A549 (cell line): ENCODE measurements at places on chromosomes 1 and 21. TPM values are rescaled to one million over a fixed set of nuclear protein-coding genes. Genes with fewer than 3 reads are reported as not detected.
A peak's percentile ranks its signal among the peaks of the same experiment; 100 is the strongest.

DNA sequence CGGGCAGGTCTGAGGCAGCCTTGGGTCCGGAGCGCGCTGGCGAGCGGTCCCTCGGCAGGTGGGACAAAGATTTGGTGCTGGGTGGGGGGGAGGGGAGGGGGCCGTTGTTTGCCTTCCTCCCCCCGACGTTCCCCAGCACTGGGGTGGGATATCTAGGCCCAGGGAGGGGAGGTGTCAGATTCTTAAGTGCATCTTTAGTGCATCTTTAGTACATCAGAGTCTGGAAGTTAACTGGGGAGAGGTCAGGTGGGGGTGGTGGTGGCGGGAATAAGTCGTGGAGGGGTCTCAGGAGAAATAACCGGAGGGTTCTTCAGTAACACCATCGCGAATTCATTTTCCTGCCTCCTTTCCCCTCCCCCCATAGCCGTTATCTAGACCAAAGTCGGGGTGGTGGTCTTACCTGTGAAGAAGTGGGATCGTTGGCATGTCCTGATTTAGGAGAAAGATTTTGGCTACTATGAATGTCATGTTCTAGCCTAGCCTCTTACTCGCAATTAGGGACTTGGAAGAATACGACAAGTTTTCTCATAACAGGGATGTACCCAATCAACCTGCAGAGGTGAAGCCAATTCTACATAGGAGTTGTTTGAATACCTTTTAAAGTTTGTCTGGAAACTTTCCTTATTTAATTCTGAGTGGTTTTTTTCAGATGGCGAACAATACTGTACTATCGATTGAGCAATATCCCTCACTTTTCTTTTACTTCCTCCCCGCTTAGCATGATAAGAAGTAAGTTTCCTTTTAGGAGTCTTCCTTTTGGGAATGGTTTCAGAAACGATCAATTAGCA lies 886 bp downstream of the ZMYM4 start:
- no peak for DNase-seq

DNA sequence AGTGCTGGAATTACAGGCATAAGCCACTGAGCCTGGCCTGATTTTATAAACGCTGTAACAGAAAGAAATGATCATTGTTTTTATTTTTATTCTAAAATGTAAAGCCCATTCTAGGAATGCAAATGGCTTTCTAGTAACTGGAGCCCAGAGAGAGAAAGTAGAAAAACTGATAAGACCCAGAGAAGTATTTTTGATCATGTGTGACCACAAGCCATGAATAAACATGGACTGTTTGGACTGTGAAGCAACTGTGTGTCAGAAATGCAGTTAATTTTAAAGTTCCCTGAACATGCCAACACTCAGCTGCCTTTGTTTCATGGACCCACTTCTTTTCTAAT lies 39.7 kb downstream of the EIF2B3 start:
- no peak for DNase-seq

DNA sequence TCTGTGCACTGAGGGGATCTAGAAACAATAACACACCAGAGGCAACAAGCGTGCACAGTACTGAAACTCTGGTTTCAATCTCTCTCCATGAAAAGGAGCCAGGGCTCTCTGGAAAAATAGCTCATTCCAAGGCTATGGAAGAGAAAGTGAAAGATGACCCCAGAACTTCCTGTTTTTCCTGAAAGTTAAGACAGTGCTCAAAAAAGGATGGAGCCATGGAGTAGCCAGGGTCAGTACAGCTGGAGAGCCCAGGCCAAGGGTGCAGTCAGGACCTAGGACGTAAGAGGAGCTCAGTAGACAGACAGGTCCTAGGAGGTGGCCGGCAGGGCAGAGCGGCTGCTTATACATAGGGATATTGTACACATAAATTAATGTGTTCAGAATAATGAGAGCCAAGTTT lies 19.1 kb downstream of the NOL9 start:
- DNase-seq, result no peak

DNA sequence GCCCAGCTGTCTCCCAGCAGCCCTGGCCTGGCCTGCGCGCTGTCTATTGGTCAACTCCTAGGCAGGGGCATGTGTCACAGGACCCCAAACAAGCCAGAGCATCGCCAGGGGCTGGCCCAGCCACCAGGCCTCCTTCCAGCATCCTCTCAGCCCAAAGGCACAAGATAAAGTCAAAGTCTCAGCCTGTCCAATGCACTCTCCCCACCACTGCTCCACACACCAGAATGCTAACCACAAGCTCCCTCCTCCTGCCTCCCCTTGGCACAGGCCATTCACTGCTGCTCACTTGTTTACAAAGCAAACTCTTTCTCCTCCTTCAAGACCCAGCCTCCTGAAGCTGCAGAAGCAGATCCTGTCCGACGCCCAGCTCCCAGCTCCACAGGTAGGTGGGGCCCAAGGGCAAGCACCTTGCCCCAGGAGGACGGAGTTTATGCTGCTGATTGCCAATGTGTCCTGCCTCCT lies 133.4 kb downstream of the DMRTB1 start:
- peak; percentile 10 for DNase-seq

DNA sequence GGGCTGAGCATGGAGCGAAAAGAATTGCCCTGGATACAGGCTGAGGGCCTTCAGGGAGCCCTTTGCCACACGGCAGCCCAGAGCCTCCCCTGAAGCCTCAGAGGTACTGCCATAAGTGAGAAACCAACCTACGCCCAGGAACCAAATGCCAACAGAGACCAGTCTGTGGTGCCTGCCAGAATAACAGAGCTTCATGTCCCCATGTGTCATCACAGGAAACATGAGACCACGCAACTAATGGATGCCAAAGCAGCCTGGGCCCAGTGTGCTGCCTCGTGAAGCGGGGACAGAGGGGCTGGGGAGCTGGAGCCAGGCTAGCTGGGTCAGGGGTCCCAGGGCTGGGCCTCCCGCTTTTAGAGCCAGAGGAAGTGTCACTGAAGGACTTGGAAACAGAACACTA lies 18.7 kb upstream of the STUM start:
- DNase-seq, result no peak

- DNase-seq, result no peak
These were observed 52.6 kb downstream of the LAMC1 start for GRCh38 chr1:183075861-183076260.

- DNase-seq, result no peak
These were observed 24.3 kb upstream of the TMEM39B start for GRCh38 chr1:32048440-32048839.

DNA sequence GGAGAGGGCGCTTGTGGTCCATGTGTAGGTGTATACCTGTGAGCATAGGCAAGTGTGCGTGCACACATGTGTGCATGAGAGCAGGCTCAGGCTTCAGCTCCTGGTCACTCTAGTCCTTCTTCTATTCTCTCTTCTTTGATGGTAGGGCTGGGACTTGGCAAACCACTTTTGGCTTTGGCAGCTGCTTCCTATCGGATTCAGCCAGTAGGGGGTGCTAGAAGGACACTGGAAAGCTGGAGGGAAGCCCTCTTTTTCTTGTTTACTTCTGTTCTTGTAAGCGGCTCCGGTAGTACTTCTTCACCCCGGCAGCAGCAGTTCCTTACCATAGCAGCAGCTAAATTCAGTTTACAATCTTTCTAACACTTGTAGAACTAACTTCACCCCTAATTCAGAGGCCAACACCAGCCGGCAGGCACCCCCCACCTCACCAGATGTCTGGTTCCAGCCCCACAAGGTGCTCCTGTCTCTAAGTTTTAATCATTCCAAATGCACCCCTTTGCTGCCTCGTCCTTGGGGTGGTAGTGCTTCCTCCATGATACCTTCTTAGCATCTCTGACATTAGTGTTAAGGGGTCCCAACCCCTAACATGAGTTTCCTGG lies 25.1 kb downstream of the NENF start:
- DNase-seq, result peak; percentile 37

DNA sequence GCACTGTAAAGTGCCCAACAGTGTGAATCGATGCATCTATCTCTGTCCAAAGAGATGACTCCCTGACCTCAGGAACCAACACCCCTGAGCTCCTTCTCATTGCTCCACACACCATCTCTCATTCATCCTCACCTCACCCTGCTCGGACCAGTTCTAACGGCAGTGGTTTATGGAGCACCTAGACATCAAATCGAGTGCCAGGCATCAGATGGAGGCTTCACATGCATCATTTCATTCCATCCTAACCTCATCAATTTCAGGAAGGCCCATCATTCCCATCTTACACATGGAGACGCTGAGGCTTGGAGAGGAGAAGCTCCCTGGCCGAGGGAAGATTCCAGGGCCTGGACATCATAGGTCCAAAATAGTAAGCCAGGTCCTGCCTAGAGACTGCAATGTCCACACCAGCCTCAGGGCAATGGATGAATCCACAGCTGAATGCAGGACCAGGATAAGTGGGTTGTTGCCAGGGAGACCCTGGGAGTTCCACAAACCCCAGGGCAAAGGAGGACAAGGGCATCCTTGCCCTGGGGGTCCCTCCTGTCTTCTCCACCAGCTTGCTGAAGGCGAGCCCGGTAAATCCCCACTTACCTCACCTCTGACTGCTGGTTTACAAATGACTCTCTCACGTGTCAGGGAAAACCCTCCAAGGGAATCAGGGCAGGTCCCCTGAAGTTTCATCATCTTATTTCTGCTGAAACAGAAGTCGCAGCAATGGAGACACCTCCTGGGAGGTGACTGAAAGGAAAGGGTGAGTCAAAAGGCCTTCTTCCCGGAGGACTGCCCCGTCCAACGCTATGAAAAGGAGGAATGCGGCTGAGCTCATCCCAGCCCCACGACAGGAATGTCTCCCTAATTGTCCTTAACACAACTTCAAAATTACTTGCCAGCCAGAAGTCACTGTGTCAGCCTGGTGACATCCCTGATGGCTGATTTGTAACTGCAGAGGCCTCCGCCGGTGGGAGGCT lies 9.0 kb upstream of the IFFO2 start:
- no peak for DNase-seq

- DNase-seq, result no peak
These were observed 129.8 kb downstream of the CYYR1 start for GRCh38 chr21:26443291-26443690.

DNA sequence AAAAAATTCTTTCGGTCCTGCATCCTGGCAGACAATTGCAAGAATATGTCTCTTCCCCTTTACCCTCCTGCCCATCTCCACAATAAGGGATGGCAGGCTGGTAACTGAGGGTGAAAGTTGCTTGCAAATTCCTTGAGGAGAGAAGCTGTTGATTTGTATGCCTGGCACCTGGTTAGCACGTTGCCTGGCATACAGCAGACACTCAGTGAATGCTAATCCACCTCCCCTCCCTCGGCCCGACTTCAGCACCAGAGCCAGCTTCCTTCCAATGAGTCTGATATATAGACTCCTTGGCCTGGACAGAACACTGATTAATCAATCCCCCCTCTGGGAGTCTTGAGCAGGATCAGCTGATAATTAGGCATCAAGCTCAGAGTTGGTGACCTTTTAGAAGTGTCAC lies 39.1 kb downstream of the KCNC4 start:
- no peak for DNase-seq

GRCh38 chr1:111553196-111553595 lies 49.8 kb upstream of the ADORA3 start:
- DNase-seq, result peak; percentile 19

- DNase-seq, result peak; percentile 24
These were observed 11.4 kb downstream of the FLG2 start for GRCh38 chr1:152348447-152348846.

GRCh38 chr1:54359393-54360162 lies 46.6 kb downstream of the SSBP3 start:
- DNase-seq, result no peak

GRCh38 chr1:219724440-219724839 lies 111.5 kb upstream of the ZC3H11B start:
- DNase-seq, result no peak

DNA sequence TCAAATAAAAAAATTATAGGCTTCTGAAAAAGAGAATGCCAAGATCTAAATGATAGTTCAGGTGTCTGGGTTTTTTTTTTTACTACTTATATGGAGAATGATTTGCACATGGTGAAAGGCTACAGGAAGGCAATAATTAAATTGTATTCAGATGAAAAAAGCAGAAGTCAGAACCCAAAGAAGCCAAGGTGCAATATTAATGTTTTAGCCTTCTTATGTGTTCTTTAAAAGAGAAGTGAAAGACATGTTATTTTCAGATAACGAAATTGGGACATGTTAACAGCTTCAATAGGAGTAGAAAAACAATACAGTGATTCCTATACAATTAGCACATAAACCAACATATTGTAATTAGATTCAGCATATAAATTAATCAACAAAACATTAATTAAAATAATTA lies 452.9 kb upstream of the PRMT6 start:
- no peak for DNase-seq

- DNase-seq, result no peak
These were observed 6.7 kb upstream of the TEX35 start for GRCh38 chr1:178506177-178506576.

DNA sequence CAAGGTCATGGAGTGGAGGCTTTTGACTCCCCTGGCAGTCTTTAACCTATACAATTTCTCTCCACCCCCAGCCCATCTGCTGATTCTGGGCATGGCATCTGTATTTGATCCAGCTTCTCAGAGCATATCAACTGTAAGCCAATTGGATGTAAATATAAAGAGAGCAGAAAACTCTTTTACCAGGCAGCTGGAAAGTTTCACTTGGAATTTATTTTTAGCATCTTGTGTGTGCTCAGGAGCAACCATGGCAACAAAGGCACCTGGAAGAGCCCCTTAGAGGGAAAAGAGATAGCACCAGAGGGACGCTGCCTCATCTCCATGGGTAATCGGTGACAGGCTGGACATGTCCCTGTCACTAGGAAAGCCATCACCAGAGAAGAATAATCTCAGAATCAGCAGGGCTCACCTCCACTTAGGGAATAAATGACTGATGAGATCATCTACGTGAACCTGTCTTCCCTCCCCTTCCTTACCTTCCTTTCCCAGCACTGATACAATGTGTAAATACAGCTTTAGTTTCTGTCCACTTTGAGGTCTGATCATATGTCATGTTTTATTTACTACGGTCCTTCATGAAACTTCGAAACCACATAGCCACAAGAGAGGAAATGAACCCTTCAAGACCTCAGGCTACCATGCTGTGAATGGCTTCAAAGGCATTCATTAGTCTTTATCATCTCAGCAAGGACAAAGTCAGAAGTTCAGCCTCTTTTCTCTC lies 25.3 kb upstream of the SIPA1L2 start:
- no peak for DNase-seq

DNA sequence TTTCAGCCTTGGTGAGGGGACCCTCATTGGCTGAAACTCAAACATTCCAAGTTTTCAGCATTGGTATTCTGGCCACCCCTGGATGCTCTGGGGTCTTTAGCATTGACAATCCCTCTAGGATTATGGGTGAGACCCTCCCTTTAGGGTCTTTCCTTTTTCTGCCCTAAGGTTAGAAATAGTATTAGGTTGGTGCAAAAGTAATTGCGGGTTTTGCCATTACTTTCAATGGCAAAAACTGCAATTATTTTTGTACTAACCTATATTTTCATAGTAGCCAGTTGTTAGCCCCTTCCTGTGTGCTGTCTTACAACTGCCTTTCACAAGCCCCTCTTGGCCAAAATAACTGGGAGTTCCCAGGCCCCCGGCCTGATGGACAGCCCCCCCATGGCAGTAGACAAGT lies 648.4 kb downstream of the PTPRU start:
- no peak for DNase-seq

The EVA1B gene
- 7.5 to 10.8 TPM (median 8.5 TPM) in 3 replicates for polyA plus RNA-seq

The DDAH1 gene
- polyA plus RNA-seq, result 5.7 to 6.6 TPM (median 6.1 TPM) in 3 replicates

The TNFRSF9 gene
- 0.75 to 1.8 TPM (median 1.0 TPM) in 3 replicates for polyA plus RNA-seq

The AGMAT gene
- polyA plus RNA-seq, result 11.9 to 13.1 TPM (median 12.9 TPM) in 3 replicates

The SPRR4 gene
- not detected in 3 replicates for polyA plus RNA-seq

The PCP4L1 gene
- not detected in 3 replicates for polyA plus RNA-seq

The NR5A2 gene
- 10.8 to 12.0 TPM (median 11.1 TPM) in 3 replicates for polyA plus RNA-seq

The TENT5C gene
- polyA plus RNA-seq, result 0.08 to 0.14 TPM (median 0.11 TPM) in 3 replicates

The SLC2A5 gene
- polyA plus RNA-seq, result 0.12 to 0.22 TPM (median 0.19 TPM) in 3 replicates

The NRDC gene
- 119 to 129 TPM (median 126 TPM) in 3 replicates for polyA plus RNA-seq

The GJA8 gene
- polyA plus RNA-seq, result not detected in 3 replicates

The OPTC gene
- polyA plus RNA-seq, result not detected in 3 replicates

The KRTAP19-3 gene
- polyA plus RNA-seq, result not detected in 3 replicates
